ENCODE measurements at places on chromosomes 2 and 18.
A peak's percentile ranks its signal among the peaks of the same experiment; 100 is the strongest.

GRCh38 chr18:27143580-27144287 is 41.4 kb downstream of the CHST9 start:
- no peak for DNase-seq

GRCh38 chr2:113992090-113992489 is 102.2 kb downstream of the ACTR3 start:
- peak; percentile 66 for DNase-seq

- no peak for DNase-seq
These were observed 12.6 kb upstream of the DLX1 start for GRCh38 chr2:172072706-172073105.

DNA sequence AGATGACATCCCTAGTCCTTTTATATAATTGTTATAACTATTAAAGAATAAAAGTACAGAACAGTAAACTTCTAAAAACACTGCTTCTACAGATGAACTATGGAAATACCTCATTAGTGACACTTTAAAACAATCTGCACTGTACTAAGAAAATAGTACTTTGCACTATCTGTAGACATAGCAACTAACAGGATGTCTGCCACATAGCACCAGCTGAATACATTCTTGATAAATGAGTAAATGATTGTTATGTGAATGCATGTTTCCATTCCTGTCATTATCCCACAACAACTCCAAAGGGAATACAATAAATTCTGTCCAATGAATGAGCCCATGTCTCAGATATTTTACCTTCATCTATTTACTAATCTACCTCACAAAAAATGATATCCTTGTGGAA is 115.3 kb upstream of the SLC35G4 start:
- peak; percentile 27 for DNase-seq

- DNase-seq: no peak
These were observed 29.2 kb downstream of the ANKRD44 start for GRCh38 chr2:197281421-197281820.

- peak; percentile 62 for DNase-seq
These were observed 137.1 kb upstream of the CCDC68 start for GRCh38 chr18:55096263-55096951.

DNA sequence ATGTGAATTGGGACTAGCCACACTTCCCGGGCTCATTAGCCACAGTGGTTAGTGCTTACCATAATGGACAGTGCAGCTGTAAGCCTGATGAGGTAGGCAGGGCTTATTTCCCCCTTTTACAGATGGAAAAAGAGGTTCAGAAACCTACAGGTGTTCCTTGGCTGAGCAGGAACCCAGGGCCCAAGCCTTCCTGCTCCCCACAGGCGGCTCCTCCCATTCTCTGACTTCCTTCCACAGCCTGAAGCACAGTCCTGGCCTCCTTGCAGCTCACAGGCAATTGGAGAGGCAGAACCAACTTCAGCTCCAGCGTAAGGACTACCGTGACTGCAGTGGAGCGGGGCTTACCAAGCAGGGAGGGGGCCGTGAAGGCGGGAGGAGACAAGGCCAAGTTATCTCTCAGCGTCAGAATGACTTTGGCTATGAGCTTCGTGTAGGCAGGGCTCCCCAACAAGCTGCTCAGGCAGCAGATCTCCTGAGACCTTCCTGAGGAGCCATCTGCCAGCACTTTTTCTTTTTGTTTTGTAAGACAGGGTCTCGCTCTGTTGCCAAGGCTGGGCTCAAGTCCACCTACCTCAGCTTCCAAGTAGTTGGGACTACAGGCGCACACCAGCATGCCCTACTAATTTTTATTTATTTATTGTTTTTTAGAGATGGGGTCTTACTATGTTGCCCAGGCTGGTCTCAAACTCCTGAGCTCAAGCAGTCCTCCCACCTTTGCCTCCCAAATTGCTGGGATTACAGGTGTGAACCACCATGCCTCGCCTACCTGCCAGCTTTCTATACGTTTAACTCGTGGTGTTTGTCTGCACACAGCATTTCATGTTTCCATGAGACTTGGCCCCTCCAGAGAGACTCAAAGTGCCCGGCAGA is 34.2 kb upstream of the NT5DC4 start:
- DNase-seq: no peak

GRCh38 chr2:198188982-198189381 is 384.6 kb downstream of the PLCL1 start:
- no peak for DNase-seq

GRCh38 chr2:84741182-84741822 is 139.6 kb downstream of the TRABD2A start:
- peak; percentile 21 for DNase-seq

DNA sequence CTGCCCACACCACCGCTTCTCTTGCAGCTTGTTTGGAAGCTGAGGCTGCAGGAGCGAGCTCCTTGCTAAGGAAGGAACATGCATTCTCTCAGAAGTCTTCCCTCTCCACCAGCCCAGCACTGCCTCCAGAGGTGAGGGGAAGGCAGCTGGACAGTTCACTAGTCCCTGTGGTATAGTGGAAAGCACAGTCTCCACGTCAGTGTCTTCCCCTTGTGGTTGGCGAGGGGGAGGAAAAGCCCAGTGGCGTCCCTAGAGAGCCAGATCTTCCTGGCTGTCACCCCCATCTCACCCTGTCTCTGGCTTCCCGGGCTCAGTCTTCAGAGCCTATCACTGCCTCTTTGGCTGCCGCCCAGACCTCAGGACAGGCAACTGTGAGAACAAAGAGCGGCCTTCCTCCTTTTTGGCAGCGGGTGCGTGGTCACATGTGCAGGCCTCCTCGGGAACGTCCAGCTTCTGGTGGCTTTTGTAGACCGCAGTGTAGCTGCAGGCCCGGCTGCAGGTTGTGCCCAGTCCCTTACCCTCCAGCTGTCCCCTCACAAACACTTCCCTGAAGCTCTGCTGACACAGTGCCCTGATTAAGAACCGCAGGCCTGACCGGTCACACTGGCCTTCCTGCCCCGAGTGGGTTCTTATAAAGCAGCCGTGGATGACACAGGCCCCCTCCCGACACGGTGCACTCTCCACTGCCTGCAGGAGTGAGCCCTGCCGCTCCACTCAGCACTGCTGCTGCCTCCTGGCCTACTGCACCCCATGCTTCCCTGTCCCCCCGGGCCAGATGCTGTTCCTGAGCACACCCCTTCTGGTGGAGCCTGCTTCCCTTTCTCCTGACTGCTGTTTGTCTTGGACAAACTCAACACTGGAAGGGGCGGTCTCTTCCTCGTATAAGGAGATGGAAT is 90.9 kb downstream of the RNF144A start:
- no peak for DNase-seq

DNA sequence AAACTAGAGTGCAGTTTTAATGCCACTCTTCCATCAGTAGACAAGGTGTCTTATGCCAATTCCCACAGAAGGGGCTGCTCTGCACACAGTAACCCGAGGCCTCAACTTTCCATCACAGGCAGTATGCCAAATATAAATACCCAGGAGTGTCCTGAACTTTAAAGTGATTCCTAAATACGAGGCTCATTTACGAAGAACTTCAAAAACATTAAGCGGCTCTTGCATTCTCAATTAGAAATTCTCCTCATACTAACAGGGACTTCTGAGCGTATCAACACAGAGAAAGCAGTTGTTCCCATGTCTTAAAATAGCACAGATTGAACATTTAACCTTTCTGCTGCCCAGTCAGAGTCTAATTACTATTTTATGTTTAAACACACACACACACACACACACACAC is 638.6 kb downstream of the ERBB4 start:
- DNase-seq: no peak

DNA sequence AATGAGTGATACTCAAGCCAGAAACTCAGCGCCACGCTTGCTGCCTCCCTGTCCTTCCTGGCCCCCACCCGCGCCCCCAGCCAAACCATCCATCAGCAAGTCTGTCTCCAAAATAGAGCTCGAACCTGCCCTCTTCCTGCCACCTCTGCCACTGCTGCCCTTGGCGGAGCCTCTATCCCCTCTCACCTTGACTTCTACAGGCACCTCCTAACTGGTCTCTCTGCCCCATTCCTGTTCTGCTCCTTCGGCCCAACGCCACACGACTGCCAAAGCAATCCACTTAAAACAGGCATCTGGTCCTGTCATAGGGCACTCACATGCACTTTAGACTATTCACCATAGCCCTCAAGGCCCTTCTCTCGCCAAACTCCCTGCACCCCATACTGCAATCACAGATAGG is 210.3 kb upstream of the SMAD2 start:
- no peak for DNase-seq

- DNase-seq: no peak
These were observed 451.4 kb upstream of the ID2 start for GRCh38 chr2:8230466-8230865.

GRCh38 chr18:51911584-51911983 is 428.4 kb upstream of the DCC start:
- no peak for DNase-seq

- no peak for DNase-seq
These were observed 98.8 kb downstream of the BARD1 start for GRCh38 chr2:214710729-214711128.

- no peak for DNase-seq
These were observed 44.4 kb upstream of the SETBP1 start for GRCh38 chr18:44636241-44636640.

DNA sequence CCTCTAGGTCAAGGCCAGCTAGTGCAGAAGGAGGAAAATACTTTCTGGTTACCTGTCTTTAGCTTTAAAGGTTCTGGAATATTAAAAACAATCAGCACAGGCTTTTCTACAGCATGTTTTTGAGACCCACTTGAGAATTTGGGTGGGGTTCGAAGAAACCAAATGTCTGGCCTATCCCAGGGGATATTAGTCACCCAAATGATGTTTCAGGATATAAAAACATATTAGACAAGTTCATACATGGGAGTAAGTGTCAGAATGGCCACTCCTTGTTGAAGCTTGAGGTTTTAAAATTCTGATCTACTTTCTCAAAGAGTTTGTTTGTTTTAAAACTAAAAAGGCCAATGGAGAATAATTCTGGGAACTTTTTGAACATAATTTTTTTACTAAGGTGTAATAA is 158.6 kb upstream of the DLX2 start:
- peak; percentile 97 for DNase-seq

DNA sequence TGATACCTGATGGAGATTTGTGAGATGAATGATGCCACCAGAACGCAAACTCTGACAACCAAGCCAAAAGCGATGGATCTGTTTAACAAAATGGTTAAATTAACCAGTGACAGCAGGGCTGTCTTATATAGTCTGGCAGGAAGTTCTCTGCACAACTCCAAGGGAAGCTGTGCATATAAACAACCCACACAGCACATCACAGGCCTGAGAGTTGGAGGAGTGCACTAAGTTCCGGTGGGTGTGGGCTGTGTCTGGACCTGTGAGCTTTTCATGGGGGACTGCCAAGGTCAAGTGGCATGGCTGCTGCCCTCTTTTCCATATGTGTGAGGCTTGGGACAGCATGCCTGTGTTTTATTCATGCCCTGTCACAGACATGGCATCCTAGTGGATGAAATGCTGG is 414.6 kb upstream of the TRIB2 start:
- no peak for DNase-seq

DNA sequence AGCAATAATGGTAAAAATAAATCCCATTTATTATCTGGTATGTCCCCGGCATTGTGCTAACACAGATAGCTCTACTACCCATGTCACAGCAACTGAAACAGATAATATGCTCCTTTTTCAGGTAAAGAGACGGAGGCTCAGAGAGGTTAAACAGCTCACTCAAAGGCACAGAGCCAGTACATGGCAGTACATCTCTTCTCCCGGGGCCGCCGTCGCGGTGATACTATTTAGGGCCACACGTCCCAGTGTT is 693 bp upstream of the PDK1 start:
- no peak for DNase-seq

DNA sequence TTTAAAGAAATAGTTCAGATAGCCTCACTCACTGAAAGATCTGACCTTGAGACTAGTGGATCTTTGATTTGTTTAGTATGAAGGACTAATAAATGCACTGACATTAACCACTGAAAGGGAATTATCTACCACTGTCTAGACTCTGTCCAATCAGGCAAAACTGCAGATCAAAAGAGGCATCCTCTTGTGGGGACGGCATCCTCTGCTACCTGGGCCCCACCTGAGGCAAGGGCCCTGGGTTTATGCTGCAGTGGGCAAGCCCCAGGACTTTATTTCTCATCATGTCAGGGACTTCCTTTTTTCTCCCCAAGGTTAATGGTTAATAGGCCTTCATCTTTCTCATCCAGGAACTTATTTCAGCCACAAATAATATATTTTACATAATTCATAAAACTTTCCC is 32.2 kb downstream of the STAT1 start:
- no peak for DNase-seq

DNA sequence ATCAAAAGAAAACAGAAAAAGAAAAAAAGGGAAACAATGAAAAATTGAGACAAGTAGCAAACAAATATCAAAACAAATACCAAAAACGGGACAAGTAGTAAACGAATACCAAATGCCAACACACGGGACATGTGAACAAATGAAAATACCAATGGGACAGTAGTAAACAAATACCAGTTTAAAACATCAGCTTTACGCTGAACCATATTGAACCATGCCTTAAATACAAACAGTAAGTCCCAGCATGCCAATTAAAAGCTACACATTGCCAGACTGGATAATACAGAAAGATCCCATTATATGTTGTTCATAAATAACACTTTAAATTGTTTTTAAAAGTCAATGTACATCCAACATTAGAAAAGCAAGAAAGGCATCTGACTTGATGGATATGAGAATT is 114.2 kb downstream of the NBAS start:
- DNase-seq: no peak

GRCh38 chr18:63527251-63527650 is 14.9 kb upstream of the SERPINB12 start:
- no peak for DNase-seq

DNA sequence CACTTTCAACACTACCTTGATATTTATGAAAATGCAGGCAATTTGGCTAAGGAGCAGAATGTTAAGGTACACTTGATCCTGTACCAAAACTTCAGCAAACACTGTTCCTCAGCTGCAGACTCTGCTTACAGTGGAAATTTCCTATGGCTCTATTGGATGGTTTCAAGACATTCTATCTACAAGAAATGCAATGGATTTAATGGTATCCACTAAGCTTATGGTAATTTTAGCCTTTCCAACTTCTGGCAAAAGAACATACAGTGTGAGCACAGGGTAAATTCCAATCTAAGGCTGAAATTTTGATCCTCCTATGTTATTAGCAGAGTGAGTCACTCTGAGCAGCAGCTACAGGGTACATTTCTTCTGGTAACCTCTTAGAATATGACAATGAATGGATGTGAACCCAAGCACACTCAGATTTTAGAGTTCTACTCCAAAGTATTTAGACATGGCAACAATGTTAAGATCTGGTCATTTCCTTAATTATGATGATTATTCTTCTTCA is 361.8 kb upstream of the PIK3C3 start:
- no peak for DNase-seq

DNA sequence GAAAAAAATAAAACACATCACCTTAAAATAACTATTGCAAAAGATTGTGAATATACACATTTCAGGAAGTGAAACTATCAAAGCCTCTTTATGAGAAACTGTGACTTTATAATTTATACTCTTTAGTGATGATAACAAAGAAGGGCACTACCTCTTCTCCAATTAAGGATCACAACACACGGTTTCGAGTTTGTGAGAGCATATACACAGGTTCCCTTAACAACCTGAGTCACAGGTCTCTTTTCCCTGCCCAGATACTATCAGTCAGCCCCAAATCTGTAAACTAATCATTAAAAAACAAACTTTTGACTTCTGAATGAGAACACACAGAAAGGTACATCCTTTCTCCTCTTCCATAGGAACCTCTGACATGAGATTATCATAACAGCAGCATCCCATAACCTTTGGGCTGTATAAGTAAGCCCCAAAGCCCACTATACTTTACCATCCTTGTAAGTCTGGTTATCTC is 44.9 kb downstream of the PTPN2 start:
- DNase-seq: peak; percentile 79

Measured in bronchial epithelial cell (primary cell).